ENCODE measurements at places on chromosomes 4 and X. TPM values are rescaled to one million over a fixed set of nuclear protein-coding genes. Genes with fewer than 3 reads are reported as not detected.

DNA sequence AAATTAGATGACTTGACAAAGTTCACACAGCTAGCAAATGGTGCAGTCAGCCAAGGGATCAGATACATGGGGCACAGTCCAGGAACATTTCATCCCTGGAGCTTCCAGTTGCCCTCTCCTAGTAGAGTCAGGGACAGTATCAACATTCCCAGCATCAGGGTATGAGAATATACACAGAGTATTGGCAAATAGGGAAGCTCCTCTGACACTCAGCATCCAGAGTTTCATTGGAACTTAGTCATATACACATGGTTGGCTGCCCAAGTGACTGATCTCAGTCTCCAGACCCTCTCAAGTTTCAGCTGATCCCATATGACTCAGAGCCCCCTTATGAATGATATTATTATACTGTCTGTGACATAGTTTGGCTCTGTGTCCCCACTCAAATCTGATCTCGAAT, 13.7 kb upstream of the KCTD8 start:
- DNase-seq: no peak
- H3K4me3 ChIP-seq: no peak overlapping the region
- no peak overlapping the region for H3K27ac ChIP-seq
- no peaks in the 10 kb centered on the region for H3K27me3 ChIP-seq
- H3K4me1 ChIP-seq: no peaks in the 10 kb centered on the region

The NXF2B gene
- total RNA-seq: 0.39 TPM

The UGT2B15 gene
- not detected for total RNA-seq

DNA sequence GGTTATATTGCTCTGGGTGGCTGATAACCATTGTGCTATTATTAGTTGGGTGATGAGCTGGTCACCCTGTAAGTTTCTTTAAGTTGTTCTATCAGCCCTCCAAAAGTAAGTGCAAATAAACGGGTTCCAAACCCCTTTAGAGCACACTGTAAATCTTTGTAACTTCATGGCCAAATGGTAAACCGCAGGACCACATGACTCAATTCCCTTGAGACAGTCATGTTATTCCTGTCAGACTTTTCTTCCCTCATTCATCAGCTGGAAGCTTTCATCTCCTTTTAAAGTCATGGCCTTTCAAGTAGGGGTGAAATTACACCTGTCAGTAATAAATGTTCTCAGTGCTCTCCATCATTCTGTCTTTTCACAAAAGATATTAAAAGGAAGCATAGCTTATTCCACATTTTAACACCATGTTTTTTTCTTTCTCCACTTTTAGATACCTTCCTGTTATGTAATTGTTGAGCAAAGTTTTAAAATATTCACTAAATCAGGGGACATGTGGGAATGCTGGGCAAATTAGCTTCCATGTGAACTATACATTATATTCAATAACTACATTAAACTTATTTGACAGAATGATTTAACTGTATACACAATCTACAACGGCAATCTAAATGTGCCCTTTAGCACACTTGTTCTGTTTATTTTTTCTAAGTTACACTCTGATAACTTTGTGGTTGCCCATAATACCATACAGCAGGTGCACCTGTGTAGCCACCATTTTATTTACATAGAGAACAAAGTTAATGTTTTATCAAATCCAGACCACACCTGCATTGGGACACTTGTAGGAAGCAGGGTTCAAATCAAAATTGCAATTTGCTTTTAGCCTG, 275.5 kb downstream of the CFAP299 start:
- H3K4me1 ChIP-seq: no peaks in the 10 kb centered on the region
- H3K36me3 ChIP-seq: no peaks in the 10 kb centered on the region
- no peaks in the 10 kb centered on the region for H3K27me3 ChIP-seq

GRCh38 chrX:151609222-151609621, 45.7 kb downstream of the PASD1 start:
- no peaks in the 10 kb centered on the region for H3K36me3 ChIP-seq
- no peak overlapping the region for H3K27ac ChIP-seq
- H3K4me1 ChIP-seq: no peaks in the 10 kb centered on the region
- no peak for DNase-seq

The DCAF12L1 gene
- not detected for total RNA-seq

DNA sequence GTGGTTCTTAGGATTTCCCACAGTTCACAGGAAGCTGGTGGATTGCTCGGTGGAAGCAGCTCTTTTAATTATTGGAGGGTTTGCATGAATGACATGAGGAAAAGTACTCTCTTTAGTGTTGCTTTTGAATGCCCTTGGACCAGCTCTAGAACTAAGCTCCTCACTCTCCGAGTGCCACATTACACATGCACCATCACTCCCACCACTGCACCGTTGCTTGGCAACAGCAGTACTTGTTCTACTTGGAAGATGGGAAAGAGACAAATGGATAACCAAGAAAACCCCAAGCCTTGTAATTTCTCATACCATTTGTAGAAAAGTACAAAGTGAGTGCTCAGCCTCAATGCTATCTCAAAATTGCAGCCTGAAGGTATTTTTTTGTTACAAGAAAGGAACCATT, 620.2 kb upstream of the BOD1L1 start:
- H3K27me3 ChIP-seq: no peaks in the 10 kb centered on the region
- no peak overlapping the region for H3K4me3 ChIP-seq
- DNase-seq: no peak
- H3K36me3 ChIP-seq: no peaks in the 10 kb centered on the region
- H3K27ac ChIP-seq: no peak overlapping the region

DNA sequence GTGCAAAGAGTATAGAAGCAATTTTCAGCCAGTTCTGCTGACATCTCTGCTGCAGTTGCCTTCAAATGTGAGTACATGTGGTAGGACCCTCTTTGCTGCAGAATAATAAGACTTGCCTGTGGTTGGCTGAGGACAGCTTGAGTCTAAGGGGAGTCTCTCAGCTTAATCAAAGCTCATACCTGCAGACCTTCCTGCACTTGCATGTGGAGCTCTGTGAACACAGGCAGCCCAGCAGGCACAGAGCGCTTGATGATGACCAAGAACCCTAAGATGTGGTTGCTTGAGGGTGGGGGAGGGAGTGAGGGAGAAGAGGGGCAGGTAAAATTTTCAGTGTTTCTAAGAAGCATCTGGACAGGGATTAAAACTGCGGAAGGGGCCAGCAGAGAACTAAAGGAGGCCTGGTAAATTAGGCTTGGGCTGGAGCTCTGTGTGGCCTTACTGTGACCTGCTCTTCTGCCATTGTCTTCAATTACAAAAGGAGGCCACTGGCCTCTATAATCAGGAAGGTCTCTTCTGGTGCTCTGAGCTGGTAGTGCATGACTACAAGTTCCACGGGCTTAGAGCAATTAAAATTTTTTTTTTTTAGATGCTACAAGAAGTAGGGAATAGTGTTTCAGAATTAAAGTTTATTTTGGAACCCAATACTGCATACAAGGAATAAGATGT, 59.9 kb upstream of the CHRNA9 start:
- DNase-seq: no peak
- no peaks in the 10 kb centered on the region for H3K4me1 ChIP-seq
- no peaks in the 10 kb centered on the region for H3K27me3 ChIP-seq
- H3K4me3 ChIP-seq: no peak overlapping the region
- no peaks in the 10 kb centered on the region for H3K36me3 ChIP-seq

DNA sequence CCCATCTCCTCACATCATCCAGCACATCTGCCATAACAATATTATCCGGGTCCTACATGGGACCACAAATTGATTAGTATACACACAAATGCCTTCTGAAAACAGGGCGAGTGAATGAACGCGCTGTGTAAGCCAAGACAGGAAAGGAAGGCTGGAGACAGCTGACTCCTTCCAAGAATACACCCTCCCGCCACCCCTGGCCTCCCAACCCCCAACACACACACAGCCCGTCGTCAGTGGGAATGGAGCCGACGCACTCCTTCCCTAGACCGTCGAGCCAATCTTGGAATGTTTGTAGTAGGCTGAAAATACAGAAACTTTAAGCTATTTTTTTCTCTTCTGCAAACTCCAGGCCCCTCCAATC, 319 bp upstream of the MAGEH1 start:
- H3K36me3 ChIP-seq: no peaks in the 10 kb centered on the region
- H3K27ac ChIP-seq: peak overlapping the region; percentile 78
- peaks cover 15% of the 10 kb centered on the region for H3K4me1 ChIP-seq
- no peak for DNase-seq

DNA sequence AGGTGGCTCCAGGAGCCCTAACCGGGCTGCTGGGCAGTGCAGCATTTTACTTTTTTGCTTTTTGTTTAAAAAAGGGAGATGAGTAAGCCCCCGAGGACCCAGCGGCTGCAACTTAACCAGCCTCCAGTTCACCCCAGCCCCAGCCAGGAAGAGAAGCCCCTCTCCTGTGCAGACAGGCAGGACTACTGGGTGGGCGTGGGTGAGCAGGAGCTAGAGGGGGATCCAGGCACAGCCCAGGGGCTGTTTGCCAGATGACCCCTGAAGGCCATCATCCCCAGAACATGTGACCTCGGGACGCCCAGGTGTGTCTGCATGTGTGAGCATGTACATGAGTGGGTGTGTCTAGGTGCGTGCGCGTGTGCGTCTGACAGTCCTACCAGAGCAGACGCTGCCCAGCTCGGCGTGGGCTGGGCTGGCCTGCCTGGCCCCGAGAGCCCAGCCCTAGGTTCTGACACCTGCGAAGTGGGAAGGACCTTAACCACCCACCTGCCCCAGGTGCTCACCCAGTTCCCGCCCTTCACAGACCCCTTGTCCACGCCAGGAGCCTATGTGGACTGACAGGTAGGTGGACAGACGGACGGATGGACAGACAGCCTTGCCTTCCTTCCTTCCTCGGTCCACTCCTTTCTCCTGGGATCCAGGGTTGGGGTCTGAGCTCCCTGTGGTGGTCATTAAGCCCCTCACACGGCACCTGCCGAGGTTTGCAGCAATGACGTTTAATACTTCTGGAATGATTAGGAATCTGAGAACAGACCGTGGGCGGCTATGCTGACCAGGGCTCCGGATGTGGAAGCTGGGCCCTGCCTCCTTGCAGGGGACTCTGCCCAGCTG, 7.8 kb upstream of the HAUS3 start:
- H3K36me3 ChIP-seq: peaks cover 18% of the 10 kb centered on the region
- H3K27ac ChIP-seq: no peak overlapping the region
- peaks cover 32% of the 10 kb centered on the region for H3K4me1 ChIP-seq
- H3K27me3 ChIP-seq: no peaks in the 10 kb centered on the region
- no peak overlapping the region for H3K4me3 ChIP-seq

The TBX22 gene
- total RNA-seq: not detected

DNA sequence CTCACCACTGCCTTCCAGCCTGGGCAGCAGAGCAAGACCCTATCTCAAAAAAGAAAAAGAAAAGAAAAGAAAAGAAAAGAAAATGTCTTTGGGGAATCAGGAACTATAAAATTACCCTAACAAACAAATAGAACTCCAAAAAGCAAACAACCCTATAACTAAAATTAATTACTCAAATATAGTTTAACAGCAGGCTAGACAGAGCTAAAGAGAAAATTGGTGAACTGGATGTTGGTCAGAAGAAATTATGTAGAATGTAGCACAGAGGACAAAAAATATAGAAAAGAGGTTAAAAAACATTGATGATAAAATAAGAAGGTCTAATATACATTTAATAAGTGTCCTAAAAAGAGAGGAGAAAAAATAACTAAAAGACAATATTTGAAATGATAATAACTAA, 27.8 kb upstream of the WWC2 start:
- H3K27me3 ChIP-seq: no peaks in the 10 kb centered on the region
- no peaks in the 10 kb centered on the region for H3K36me3 ChIP-seq
- no peaks in the 10 kb centered on the region for H3K4me1 ChIP-seq

DNA sequence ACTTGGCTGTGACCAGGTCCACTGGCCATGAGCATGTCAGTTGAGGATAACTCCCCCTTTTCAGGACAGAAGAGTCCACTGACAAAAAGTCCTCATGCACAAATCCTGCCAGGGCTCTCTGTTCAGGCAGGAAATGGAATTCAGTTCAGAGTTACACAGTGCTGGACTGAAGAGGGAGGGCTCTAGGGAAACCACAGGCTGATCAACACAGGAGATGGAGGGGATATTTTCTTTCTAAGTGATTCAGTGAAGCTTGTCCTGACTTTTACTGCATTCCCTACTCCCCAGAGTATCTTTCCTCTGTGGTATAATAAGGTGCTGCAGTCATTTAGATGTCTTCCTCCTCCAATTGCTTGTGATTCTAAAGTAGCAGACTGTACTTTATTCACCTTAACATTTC, 335.5 kb upstream of the IGFBP7 start:
- H3K4me3 ChIP-seq: no peak overlapping the region
- H3K4me1 ChIP-seq: peaks cover 8% of the 10 kb centered on the region
- no peak for DNase-seq
- H3K27me3 ChIP-seq: no peaks in the 10 kb centered on the region

- no peaks in the 10 kb centered on the region for H3K4me1 ChIP-seq
- H3K36me3 ChIP-seq: no peaks in the 10 kb centered on the region
- H3K4me3 ChIP-seq: no peak overlapping the region
- no peak overlapping the region for H3K27ac ChIP-seq
- no peaks in the 10 kb centered on the region for H3K27me3 ChIP-seq
Measured at GRCh38 chrX:11081511-11081910, 29.6 kb upstream of the HCCS start.

- H3K27me3 ChIP-seq: no peaks in the 10 kb centered on the region
- no peaks in the 10 kb centered on the region for H3K4me1 ChIP-seq
- no peaks in the 10 kb centered on the region for H3K36me3 ChIP-seq
- DNase-seq: no peak
- no peak overlapping the region for H3K4me3 ChIP-seq
Measured at GRCh38 chr4:165502916-165503907, 124.4 kb downstream of the CPE start.

GRCh38 chr4:24550441-24551175, 33.7 kb downstream of the DHX15 start:
- no peak for DNase-seq
- H3K27me3 ChIP-seq: no peaks in the 10 kb centered on the region
- no peak overlapping the region for H3K4me3 ChIP-seq
- H3K27ac ChIP-seq: no peak overlapping the region
- peaks cover 17% of the 10 kb centered on the region for H3K4me1 ChIP-seq

DNA sequence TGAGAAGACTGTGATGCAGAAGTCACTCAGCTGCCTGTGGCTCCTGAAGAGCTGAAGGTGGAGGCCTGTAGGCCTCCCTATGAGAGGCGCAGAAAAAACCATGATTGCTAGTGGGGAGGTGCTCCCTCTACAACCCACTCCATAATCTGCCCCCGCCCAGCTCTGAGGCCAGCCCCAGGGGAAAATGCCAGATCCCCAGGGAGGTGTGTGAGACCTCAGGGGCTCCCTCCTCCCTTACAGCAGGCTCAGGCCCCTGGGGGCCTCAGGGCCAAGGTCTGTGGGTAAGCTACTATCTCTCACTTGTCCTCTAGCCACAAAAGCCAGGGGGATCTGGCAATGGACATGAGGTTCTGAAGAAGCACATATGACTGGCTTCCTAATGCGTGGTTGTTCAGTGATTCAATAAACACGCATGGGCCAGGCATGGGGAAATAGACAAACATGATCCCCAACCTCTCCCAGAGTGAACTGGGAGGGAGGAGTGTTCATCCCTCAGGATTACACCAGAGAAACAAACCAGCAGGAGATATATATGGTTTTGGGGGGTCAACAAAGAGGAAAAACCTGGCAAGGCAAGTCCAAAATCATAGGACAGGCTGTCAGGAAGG, 51.0 kb upstream of the MTM1 start:
- H3K27ac ChIP-seq: no peak overlapping the region
- no peaks in the 10 kb centered on the region for H3K27me3 ChIP-seq
- no peaks in the 10 kb centered on the region for H3K4me1 ChIP-seq
- no peaks in the 10 kb centered on the region for H3K36me3 ChIP-seq

The NKX1-1 gene
- total RNA-seq: not detected

The TXK gene
- total RNA-seq: 10.2 TPM

The GPRASP1 gene
- total RNA-seq: 8.4 TPM

GRCh38 chrX:105564501-105564900, 257.8 kb upstream of the NRK start:
- no peak overlapping the region for H3K4me3 ChIP-seq
- no peak for DNase-seq
- no peaks in the 10 kb centered on the region for H3K36me3 ChIP-seq

All from upper lobe of left lung (tissue), 6 donors.